NCI-H1105 treated with DMSO at 0.1 percent for 48 hours (cell line): ENCODE measurements at places on chromosomes 4 and X.

GRCh38 chr4:159487284-159487747 lies 384.4 kb downstream of the RAPGEF2 start:
- DNase-seq, result peak; percentile 57

GRCh38 chr4:2860391-2861348 lies 17.0 kb downstream of the ADD1 start:
- no peak for DNase-seq

- peak; percentile 1 for DNase-seq
These were observed 1.4 kb upstream of the MAGED1 start for GRCh38 chrX:51891821-51892551.

GRCh38 chr4:128471576-128471975 lies 184.0 kb upstream of the PGRMC2 start:
- DNase-seq, result no peak

DNA sequence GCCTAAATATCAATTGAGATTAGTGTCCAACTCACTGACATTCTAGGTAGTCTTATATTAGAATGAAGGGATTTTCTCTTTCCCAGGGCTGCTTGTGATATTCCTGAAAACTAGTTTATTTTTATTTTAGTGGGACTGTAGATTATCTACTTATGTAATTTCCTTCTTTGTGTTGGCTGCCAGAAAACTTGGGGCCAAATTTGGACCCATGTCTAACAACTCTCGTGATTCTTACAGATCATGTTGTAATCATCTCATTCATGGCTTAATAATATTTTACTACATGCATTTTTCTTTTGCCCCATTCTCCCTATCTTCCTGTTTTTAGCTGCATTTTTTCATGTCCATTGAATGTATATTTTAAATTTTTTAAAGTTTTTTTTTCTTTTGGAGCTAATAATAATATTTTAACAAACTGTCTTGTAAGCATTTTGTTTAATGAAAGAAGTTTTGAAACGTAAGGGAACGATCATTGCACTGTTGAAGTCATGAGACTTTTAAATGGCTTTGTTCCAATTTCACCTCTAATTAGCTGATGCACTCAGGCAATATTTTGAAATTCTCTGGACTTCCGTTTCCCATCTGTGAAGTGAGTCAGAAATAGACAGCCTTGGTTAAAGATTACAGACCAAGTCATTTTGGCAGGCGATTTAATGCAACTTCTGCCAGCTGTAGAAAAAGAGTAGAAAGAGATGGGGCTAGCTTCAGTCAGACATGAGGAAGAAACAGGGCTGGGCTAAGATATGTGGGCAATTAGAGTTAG lies 14.3 kb upstream of the TDO2 start:
- DNase-seq, result no peak

GRCh38 chr4:109389369-109390114 lies 44.1 kb upstream of the SEC24B start:
- no peak for DNase-seq

GRCh38 chr4:142211444-142211843 lies 575.1 kb downstream of the IL15 start:
- no peak for DNase-seq

- DNase-seq, result no peak
These were observed 113.5 kb downstream of the RAP1GDS1 start for GRCh38 chr4:98374643-98375042.

GRCh38 chr4:35541146-35541887 lies 703.0 kb downstream of the ARAP2 start:
- DNase-seq, result no peak

GRCh38 chrX:140664939-140665338 lies 44.6 kb upstream of the LINC00632 start:
- no peak for DNase-seq

DNA sequence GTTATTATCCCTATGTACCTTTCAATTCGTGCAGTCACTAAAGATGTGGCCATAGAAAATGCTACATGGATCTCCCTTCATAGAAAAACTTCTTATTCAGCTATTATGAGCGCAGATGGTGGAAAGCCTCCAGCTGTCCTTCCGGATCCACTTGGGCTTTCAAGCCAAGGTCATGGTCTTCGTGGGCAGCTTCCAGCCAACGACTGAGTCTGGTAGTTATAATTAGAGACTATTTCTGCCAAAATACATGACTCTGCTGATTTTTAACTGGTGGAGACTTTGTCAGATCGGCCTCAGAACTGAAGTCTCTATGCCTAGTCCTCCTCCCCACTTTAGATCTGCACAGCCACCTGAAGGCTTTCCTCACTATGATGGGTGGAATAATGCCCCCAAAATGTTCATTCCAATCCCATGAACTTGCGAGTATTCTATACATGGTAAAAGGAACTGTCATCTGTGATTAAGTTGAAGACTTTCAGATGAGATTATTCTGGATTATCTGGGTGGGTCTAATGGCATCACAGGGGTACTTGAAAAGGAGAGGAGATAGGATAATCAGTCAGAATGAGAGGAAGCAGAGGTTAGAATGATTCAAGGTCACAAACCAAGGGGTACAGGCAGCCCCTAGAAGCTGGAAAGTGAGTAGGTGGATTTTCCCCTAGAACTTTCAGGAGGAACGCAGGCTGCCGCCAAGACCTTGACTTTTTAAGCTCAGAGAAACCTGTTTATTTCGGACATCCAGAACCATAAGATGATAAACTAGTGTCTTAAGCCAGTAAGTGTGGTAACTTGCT lies 171.1 kb upstream of the CXCL13 start:
- DNase-seq, result no peak

- DNase-seq, result peak; percentile 15
These were observed 114.4 kb downstream of the GLRA3 start for GRCh38 chr4:174714393-174715211.
